ENCODE measurements at places on chromosomes 2 and 18. TPM values are rescaled to one million over a fixed set of nuclear protein-coding genes. Genes with fewer than 3 reads are reported as not detected.

GRCh38 chr2:223865124-223865523 lies 27.7 kb upstream of the AP1S3 start:
- H3K4me1 ChIP-seq, result peaks cover 8% of the 10 kb centered on the region
- no peaks in the 10 kb centered on the region for H3K27me3 ChIP-seq
- H3K4me3 ChIP-seq, result no peak overlapping the region
- H3K27ac ChIP-seq, result no peak overlapping the region

DNA sequence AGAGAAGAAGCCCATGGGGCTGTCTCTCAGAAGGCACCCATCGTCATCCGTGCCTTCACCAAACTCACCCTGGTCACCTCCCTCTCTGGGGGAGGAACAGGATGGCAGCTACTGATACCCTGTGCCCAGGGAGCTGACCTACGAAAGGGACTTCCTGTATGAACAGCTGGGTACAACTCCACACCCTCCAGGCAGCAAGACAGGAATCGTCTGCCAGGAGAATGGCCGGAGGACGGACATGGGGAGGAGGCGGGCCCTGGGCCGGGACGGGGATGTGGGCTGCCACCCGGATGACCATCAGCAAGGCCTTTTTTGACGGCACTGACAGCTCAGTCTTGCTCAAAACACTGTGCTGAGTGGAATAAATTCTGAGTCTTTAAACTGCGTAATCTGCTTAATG lies 243.6 kb downstream of the HDAC4 start:
- DNase-seq, result no peak
- peaks cover 25% of the 10 kb centered on the region for H3K36me3 ChIP-seq

DNA sequence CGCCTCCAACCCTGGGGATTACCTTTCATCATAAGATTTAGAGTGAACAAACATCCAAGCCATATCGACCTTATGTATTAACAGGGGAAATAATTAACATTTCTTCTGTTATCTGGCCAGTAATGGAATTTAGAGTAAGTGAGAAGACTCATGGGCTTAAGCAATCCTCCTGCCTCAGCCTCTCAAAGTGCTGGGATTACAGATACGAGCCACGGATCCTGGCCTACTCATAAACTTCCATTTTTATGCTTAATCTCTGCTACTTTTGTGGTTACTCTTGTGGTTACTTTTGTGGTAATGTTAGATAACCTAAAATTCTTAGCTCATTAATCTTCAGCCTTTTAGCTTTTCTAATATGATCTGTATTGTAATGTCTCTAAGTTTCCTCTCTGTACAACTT lies 159.3 kb upstream of the SLC8A1 start:
- no peaks in the 10 kb centered on the region for H3K4me1 ChIP-seq
- H3K27ac ChIP-seq, result no peak overlapping the region
- no peak overlapping the region for H3K4me3 ChIP-seq
- H3K27me3 ChIP-seq, result no peaks in the 10 kb centered on the region
- DNase-seq, result no peak

- no peaks in the 10 kb centered on the region for H3K27me3 ChIP-seq
- H3K36me3 ChIP-seq, result no peaks in the 10 kb centered on the region
- no peaks in the 10 kb centered on the region for H3K4me1 ChIP-seq
- no peak overlapping the region for H3K4me3 ChIP-seq
- DNase-seq, result no peak
- H3K27ac ChIP-seq, result no peak overlapping the region
Observed at GRCh38 chr2:34475156-34475555, 876.1 kb upstream of the FAM98A start.

- no peak overlapping the region for H3K27ac ChIP-seq
- H3K4me1 ChIP-seq, result peaks cover 9% of the 10 kb centered on the region
- no peak overlapping the region for H3K4me3 ChIP-seq
- peaks cover 17% of the 10 kb centered on the region for H3K36me3 ChIP-seq
- DNase-seq, result no peak
Observed at GRCh38 chr18:63107171-63107845, 212.3 kb downstream of the BCL2 start.

DNA sequence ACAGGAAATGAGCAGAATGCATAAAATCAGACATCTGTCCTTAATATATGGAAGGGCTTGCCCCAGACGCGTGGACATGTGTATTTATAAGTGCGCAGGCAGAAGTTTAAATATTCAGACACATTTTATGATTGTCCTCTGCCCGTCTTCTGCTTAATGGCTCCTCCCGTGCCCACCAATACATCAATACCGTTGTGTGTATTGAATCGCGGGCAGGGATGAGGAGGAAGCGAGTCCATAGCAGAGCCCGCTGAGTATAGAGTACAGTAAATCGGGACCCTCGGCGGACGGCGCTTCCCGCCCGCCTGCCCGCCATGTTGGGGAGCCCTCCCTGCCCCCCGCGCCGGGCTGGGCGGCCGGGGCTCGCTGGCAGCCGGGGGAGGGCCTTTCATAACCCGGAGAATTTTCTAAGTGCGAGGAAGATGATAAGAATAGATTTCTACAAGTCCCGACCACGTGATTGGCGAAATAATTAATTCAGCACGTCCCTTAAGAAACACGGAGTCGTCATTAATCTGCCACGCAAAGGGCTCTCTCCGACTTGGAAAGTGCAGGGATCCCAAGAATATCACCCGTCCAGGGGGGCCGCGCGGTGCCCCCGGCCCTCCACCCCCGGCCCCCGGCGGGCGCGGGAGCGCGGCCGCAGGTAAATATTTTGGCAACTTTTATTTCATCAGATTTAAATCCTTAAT lies at the start of gene HOXD3:
HOXD3 (plus strand) TSS at position 501 of the 692 bp plus-strand sequence. CDS start 11,808 bp downstream, outside the sequence.
- peaks cover 42% of the 10 kb centered on the region for H3K27me3 ChIP-seq
- H3K36me3 ChIP-seq, result no peaks in the 10 kb centered on the region
- peak within 1 kb of the TSS; percentile 58 for H3K27ac ChIP-seq
- H3K4me1 ChIP-seq, result peaks cover 25% of the 10 kb centered on the region

DNA sequence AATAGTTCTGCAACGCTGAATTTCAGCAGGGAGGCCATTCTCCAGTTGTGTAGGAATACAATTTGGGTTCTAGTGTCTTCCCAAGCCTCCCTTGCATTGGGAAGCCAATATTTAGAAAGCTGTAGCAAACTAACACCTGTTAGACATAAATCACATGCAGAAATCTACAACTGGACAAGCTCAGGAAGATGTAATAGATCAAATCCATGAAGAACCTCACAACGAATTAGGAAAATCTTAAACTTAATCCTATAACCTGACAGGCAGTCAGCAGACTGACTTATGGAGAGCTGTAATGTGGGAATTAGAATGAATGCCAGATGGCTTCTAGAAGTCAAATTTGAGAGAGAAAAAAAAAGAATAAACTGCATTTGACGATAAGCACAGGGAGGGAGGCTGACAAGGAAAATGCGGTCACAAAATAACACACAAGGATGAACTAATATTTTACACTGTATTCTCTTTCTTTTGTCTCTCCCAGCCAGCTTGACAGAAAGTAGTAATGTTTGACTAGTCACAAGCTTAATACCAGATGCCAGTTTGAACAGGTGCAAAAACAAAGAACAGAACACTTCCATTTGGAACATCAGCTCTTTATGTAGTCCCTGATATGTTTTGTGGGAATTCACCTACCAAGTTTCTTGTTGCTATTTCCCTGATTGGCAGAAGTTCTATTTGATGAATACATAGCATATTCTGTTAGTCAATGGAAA lies 50.8 kb upstream of the FANCL start:
- no peaks in the 10 kb centered on the region for H3K36me3 ChIP-seq
- no peaks in the 10 kb centered on the region for H3K4me1 ChIP-seq
- DNase-seq, result no peak
- no peak overlapping the region for H3K4me3 ChIP-seq
- peaks cover 1% of the 10 kb centered on the region for H3K27me3 ChIP-seq
- no peak overlapping the region for H3K27ac ChIP-seq

GRCh38 chr18:9081940-9082339 lies 20.6 kb upstream of the NDUFV2 start:
- DNase-seq, result no peak
- H3K4me3 ChIP-seq, result no peak overlapping the region
- no peaks in the 10 kb centered on the region for H3K4me1 ChIP-seq
- H3K27me3 ChIP-seq, result peaks cover under 1% of the 10 kb centered on the region

DNA sequence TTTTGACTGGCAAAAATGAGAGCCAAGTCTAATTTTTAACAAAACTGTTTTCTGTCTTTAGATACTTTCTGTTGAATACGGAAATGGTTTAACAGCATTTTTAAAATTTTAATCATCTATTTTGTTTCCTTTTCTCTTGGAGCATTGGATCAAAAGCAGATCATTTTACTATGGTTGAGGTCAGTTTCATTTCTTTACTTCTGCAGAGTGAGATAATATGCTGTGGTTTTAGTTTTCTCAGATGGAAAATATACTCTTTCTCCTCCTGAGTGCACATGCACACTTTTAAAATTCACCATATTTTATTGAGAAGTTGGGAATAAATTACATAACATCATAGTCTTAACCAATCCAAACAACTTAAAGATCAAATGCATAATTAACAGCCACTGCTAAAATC lies 283.3 kb downstream of the SLC8A1 start:
- H3K27me3 ChIP-seq, result no peaks in the 10 kb centered on the region
- no peak overlapping the region for H3K27ac ChIP-seq
- no peak overlapping the region for H3K4me3 ChIP-seq
- H3K4me1 ChIP-seq, result peaks cover 4% of the 10 kb centered on the region

DNA sequence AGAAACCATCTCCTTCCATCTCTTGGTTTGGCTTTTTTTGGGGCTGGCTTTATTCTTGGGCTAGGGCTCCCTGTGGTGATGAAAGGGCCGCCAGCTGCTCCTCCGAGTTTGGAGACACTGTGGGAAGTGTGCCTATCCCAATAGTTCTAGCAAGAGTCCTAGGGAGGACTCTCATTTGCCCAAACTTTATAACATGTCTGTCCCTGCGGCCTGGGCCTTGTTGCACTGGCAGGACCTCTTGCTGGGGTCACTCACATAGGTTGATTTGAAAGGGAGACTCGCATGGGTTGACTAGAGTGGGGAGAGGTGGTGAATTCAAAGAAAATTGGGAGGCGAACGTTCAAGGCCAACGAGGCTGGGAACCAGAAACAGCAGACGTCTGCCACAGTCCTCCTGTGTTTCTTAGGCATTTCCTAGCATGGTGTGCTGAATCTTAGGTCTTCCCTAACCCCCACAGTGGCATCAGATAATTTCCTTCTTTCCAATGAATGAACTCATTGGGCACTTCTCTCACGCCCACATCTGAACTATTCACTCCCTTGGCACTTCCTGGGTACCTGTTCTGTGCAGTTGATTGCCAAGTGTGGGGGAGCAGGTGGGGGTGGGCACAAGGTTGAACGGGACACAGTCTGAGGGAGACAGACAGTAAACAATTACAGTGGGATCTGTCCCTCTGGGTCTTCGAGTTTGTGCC lies 26.8 kb downstream of the NIFK start:
- peaks cover 14% of the 10 kb centered on the region for H3K4me1 ChIP-seq
- no peak for DNase-seq
- no peak overlapping the region for H3K4me3 ChIP-seq
- no peak overlapping the region for H3K27ac ChIP-seq

GRCh38 chr18:58363767-58364540 lies 264.9 kb downstream of the ALPK2 start:
- peaks cover 20% of the 10 kb centered on the region for H3K4me1 ChIP-seq
- H3K27me3 ChIP-seq, result peaks cover under 1% of the 10 kb centered on the region
- H3K36me3 ChIP-seq, result peaks cover 9% of the 10 kb centered on the region
- no peak for DNase-seq
- peak overlapping the region; percentile 33 for H3K27ac ChIP-seq
- H3K4me3 ChIP-seq, result no peak overlapping the region

- H3K4me1 ChIP-seq, result no peaks in the 10 kb centered on the region
- no peak overlapping the region for H3K27ac ChIP-seq
- DNase-seq, result no peak
- H3K4me3 ChIP-seq, result no peak overlapping the region
Observed at GRCh38 chr2:122512091-122512490, 756.6 kb downstream of the TSN start.

DNA sequence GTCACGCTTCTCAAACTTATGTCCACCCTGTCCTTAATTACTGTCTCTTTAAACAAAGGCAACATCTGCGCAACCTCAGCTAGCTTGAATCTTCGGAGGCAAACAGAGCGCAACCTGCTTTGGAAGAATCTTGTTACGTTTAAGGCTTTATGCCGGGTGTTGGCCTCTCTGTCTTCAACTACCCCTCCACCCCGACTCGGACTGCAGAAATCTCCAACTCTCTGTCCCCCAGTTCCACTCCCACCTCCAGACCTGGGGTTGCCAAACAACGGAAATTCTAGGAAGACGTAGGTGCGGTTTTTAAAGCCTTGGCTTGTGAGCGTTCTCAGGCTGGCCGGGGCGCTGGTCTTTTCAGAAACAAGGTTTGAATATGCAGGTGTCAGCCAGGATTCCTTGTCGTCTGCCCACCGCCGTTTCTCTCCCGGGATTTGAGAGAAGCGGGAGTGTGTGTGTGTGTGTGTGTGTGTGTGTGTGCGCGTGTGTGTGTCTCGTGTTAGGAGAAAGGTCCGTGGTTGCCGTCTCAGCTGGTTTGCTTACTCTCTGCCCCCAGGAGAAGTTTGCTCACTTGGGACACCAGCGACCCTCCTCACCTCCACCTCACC lies 1.1 kb upstream of the ONECUT2 start:
- peaks cover 47% of the 10 kb centered on the region for H3K27me3 ChIP-seq
- no peak overlapping the region for H3K27ac ChIP-seq
- H3K4me1 ChIP-seq, result peaks cover 38% of the 10 kb centered on the region
- DNase-seq, result no peak
- peak overlapping the region; percentile 89 for H3K4me3 ChIP-seq

- no peak overlapping the region for H3K27ac ChIP-seq
- peaks cover 4% of the 10 kb centered on the region for H3K36me3 ChIP-seq
- H3K4me1 ChIP-seq, result no peaks in the 10 kb centered on the region
- no peak for DNase-seq
- peaks cover 5% of the 10 kb centered on the region for H3K27me3 ChIP-seq
- no peak overlapping the region for H3K4me3 ChIP-seq
Observed at GRCh38 chr2:111665551-111666116, 218.4 kb downstream of the ANAPC1 start.

DNA sequence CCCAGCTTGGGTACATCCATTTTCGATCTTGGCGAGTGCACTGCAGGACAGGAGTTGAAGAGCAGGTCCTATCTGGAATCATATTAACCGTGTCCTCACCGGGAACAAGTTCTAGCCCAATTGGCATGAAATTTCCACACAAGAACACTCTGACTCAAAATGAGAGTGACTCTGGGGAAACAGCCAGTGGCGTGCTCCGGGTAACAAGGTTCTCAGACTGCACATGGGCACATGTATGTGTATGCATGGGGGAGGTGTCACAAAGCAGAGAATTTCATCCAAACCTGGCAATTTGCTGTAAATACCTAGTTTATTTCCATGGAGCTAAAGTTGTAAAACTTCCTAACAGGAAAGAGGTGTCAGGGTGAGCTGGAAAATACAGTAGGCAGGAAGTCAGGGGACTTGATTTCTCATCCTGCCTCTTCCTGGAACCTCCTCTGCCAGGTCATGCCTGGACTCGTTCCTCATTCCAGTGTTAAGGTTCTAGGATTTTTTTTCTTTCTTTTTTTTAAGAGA lies 1.7 kb downstream of the TUBB6 start:
- peaks cover 57% of the 10 kb centered on the region for H3K4me1 ChIP-seq
- H3K27ac ChIP-seq, result peak overlapping the region; percentile 95
- peak overlapping the region; percentile 93 for H3K4me3 ChIP-seq

Gene ST8SIA5
- 0.49 TPM for total RNA-seq

Gene KANSL1L
- total RNA-seq, result 13.0 TPM

Gene ESCO1
- total RNA-seq, result 19.3 TPM

Gene CD8A
- total RNA-seq, result not detected

Gene ACADL
- total RNA-seq, result not detected

Gene ZBTB7C
- 0.67 TPM for total RNA-seq

Gene LAMA3
- total RNA-seq, result 1.7 TPM

Gene PNPT1
- 24.9 TPM for total RNA-seq

Gene NTSR2
- not detected for total RNA-seq
